ENCODE measurements at places on chromosomes 2 and 18.

- DNase-seq, result no peak
These were observed 241.2 kb upstream of the TANK start for GRCh38 chr2:160918906-160919503.

DNA sequence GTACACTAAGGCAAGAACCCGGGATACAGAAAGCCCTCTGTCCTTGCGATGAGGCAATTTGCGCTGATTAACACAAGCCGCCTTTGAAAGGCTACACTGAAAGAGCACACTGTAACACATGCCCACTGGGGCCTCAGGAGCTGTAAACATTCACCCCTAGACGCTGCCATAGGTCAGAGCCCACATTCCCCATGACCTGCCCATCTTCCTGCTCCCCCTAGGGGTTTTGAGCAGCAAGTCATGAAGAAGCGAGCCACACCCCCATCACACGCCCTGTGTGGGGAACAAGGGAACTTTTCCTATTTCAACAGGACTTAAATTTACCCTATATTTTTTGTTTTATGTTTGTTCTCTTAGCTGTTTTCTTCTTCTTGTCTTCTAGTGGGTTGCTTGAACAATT lies 47.8 kb upstream of the SLC4A10 start:
- DNase-seq, result no peak

DNA sequence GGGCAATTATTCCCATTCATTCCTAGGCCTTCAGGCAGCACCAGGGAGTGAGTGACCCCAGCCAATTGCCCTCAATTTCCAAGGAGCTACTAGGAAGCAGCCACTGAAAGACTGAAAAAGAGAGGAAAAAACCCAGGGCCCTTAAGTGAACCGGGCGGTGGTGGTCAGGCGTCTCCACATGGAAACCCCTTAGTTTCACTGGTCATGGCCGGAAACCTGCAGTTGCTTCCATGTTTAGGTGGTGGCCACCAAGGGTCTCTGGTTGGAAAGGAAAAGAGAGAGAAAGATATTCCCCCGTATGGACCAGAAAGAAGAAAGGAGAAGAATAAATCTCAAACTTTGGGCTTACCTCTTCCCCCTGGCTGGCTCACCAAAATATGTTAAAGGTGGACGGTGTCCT lies 64.9 kb downstream of the GALR1 start:
- DNase-seq, result no peak

- no peak for DNase-seq
These were observed 371 bp upstream of the LCLAT1 start for GRCh38 chr2:30446602-30447148.

DNA sequence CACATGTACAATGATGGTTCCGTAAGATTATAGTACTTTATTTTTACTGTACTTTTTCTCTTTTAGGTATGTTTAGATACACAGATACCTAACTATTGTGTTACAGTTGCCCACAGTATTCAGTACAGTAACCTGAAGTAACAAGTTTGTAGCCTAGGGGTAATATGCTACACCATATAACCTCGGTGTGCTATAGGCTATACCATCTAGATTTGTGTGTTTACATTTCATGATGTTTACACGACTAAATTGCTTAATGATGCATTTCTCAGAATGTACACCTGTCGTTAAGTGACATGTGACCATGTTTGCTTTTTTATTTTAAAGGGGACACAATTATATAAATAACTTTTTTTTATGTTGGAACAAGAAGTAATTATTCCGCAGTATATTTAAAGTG lies 34.5 kb downstream of the PIK3C3 start:
- no peak for DNase-seq

GRCh38 chr2:68833162-68833561 lies 38.0 kb downstream of the BMP10 start:
- DNase-seq, result no peak

- no peak for DNase-seq
These were observed 242.5 kb downstream of the RPIA start for GRCh38 chr2:88933980-88934379.

GRCh38 chr2:28364610-28365009 lies 28.0 kb upstream of the FOSL2 start:
- no peak for DNase-seq

DNA sequence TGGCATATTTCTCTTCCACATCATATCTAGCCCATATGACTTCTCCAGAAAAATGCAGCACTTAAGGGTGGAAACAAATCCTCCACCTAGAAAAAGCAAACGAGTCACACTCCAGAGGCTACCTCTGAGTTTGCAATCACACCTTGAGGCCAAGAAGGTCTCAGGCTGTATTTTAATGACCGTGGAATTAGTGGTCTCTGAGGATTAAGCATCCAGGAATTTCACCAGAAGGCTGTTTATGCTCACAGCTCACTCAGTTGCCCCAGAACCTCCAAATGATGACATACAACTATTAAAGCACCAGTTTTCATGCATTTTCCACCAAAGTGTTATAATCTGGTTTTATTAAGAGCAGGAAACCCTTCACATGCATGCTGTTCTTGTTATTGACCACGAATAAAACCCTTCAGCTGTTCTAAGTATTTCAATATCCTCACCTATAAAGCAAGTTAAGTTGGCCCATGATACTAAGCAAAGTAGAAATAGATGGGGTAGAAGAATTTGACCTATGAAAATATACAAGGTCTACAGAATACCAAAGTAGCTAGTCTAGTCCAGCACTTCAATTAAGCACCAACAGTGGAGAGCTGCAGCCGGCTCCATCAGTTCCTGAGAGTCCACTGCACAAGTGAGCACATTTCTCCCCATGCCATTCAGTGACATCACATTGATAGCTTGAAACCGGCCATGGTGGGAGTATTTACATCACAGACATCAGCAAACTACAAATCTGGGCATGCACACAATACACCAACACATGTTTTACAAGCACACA lies 39.5 kb upstream of the SLC14A1 start:
- DNase-seq, result no peak

DNA sequence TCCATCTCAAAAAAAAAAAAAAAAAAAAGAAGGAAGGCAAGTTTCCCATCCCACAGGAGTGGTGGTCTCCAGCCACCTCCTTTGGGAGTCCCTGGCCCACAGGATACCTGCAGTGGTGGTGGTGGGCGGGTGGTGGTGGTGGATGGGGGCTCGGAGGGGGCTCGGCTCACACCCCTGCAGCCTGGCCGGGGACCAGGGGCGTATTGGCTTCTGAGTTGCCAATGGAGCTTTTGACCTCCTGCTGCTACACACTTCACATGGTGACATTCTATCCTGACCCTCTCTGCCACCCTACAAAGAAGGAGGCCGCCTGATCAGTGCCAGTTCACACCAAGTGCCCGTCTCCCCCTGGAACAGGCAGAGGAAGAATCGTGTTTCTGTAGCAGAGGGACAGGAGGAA lies 119.6 kb downstream of the NFATC1 start:
- peak; percentile 44 for DNase-seq

DNA sequence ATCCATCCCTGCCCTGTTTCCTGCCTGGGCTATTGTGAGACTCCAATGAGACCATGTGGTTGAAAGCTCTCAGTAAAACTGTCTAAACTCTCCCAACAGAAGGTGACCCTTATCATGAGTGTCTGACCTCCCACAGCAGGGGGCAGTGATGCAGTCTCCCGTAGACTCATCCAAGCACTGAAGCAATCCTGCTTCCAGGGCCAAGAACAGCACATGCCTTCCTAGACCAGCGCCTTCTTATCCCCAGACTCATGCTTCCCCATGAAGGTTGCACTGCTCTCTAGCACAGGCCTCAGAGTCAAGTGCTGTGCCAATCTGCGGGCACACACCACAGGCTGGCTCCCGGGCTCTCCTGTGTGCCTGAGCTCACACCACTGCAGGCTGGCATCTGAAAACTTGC lies 112.3 kb downstream of the TNS1 start:
- no peak for DNase-seq

DNA sequence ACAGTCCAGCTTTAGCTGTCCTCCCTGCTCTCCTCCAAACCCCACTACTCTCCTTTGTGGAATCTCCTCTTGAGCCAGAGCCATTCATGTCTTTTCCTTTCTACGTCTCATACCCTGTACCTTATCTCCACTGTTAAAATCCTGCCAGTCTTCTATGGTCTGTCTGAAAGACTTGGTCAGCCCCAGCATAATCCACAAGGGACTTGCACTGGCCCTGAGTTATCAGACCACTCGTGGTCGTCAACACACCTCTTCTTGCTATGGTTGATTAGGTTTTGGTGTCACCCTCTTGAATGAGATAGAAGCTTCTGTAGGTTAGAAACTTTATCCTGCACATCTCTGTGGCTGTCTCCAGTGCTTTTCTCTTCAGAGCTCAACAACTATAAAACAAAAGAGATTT lies 56.8 kb downstream of the MYO1B start:
- no peak for DNase-seq

DNA sequence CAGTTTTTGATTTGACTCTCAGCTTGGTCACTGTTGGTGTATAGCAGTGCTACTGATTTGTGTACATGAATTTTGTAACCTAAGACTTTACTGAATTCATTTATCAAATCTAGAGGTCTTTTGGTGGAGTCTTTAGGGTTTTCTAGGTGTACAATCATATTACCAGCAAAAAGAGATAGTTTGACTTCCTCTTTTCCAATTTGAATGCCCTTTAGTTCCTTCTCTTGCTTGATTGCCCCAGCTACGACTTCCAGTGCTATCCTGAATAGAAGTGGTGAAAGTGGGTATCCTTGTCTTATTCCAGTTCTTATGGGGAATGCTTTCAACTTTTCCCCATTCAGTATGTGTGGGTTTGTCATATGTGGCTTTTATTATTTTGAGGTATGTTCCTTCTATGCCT lies 312.9 kb upstream of the REV1 start:
- no peak for DNase-seq

DNA sequence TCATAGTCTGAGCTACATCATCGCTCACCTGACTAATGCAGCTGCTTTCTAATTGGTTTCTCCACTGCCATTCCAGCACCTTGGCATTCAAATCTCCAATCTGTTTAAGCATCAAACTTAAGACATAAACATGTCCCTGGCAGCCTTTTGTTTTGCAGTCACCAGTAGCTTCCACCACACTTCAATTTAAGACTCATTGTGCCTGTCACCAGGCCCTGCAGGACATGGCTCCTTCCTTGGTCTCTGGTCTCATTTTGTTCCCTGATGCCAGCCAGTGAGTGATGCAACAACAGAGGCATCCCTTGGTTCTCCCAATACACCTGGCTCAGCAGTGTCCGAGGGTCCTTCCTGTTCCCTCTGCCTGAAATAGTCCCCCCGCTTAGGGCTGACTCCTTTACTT lies 292.4 kb upstream of the PXDN start:
- no peak for DNase-seq

- no peak for DNase-seq
These were observed 47.3 kb upstream of the B3GNT7 start for GRCh38 chr2:231348173-231348572.

DNA sequence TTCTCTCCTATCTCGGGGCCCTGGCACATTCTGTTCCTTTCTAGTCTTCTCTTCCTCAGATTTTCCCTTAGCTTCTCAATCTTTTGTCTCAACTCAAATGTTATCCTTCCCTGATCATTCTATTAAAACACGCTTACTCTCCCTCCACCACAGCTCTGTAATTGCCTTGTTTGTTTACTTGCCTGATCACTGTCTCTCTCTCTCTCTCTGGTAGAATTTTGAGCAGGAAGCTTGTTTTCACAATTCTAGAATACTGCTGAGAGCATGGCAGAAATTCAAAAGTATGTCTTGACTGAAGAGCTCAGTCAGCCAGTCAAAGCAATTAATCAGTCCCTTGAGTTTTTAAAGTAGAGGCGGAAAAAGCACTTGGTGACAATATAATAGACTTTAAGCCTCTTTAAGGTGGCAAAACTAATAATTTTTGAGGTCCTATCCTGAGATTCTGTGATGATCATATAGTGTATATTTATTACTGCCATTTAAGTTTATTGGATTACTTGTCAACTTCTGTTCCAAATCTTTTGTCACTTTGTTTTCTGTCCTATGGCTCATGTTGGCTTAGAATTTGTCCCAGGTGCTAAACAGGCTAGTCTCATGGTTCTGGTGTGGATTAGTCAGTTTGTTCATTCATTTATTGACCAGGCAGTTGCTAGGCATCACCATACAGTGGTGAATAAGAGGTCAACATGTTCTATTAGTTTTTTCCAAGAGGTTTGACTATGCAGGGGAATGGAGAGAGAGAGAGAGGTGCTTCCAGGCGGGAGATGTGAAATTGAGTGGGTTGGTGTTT lies 2.3 kb downstream of the PSMD1 start:
- no peak for DNase-seq

- DNase-seq, result no peak
These were observed 609.5 kb upstream of the SLC8A1 start for GRCh38 chr2:41061356-41061755.

- DNase-seq, result peak; percentile 42
These were observed 507 bp downstream of the PKP4 start for GRCh38 chr2:158457092-158457825.

- DNase-seq, result no peak
These were observed 464.1 kb downstream of the TNS1 start for GRCh38 chr2:217538719-217539118.

- no peak for DNase-seq
These were observed 106.7 kb downstream of the METTL8 start for GRCh38 chr2:171327043-171327496.

DNA sequence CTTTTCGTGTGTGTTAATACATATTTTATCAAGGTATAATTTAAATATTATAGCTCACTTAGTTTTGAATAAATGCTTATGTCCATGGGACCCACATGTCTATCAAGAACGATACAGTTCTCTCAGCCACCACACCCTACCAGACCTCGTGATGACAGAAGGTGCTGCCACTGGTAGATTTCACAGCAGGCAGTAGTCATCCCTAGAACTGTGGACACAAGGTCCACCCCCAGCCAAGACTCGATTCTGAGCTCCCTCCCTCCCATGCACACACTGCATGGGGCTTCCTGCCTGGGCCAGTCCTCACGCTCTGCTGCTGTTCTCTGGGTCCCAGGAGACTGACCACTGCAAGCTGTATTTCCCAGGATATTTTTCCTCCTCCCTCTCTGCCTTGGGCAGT lies 26.5 kb upstream of the CREB1 start:
- DNase-seq, result no peak

DNA sequence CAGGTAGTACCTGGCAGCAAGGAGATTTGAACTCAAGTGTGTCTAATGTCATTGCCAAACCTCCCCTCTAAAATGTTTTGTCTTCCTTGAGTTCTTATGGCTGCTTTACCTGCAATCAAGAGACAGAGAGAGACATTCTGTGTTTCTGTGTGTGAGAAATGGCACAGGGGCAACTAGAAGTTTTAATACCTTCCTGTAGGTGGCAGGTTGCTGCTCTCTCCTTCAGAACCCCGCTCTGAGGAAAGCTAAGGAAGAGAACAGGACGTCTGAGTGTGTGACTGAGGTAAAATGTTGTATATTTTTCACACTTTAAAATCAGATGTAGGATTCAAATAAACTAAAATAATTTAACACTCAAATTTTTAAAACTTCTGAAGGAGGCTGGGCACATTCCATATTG lies 19.2 kb downstream of the DTNA start:
- DNase-seq, result no peak

DNA sequence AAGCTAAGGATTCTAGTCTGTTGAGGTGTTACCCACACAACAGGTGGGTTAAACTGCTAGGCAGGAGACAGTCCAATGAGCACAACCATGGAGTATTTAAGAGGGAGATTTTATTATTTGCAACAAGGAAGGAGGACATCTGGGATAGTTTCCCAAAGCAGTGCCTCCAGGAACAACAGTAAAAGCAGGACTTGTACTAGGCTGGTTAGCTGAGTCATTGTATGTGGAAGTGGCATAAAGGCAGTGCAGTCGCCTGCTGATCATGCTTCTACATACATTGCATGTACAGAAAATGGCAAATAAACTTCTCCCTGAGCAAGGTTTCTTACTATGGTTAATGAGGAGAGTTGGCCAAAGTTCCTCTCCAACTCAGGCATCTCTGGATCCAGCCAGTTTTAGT lies 46.1 kb upstream of the CYTIP start:
- DNase-seq, result no peak

- no peak for DNase-seq
These were observed 61.1 kb upstream of the ID2 start for GRCh38 chr2:8620611-8621382.

All from breast epithelium (tissue), 4 donors.